Gastroesophageal sphincter (tissue), 4 donors: ENCODE measurements at places on chromosomes 3 and 15.

DNA sequence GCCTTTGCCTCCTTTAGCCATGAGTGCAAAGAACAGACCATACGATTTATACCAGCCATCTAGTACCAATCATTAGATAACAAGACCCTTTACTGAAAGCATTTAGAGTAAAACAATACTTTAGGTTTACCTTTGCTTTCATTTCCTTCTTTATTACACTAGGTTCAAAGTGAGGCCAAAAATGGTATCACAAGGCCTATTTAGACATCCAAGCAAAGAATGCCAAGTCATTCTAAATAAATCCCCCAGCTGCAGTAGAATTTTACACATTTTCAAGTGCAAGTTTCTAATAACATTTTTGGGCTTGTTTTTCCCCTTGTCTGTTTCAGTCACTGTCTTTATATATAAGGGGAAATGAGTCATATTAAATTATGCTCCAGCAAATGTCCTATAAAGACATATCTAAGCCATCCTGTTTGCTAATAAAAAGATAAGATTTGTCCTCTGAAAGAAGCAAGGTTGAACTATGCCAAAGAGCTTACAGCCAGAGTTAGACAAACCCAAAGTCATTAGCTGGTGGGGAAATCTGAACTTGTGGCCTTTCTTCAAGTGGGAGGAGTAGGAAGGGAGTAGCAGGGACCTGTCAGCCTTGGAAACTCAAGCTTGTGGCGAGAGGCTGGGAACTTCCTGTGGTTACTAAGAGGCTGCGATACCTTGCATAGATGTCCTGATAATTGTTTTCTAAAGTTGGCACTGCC lies 232.7 kb downstream of the MECOM start:
- ATAC-seq: no peak

GRCh38 chr3:156321945-156322344 lies 201.6 kb downstream of the KCNAB1 start:
- ATAC-seq: no peak

DNA sequence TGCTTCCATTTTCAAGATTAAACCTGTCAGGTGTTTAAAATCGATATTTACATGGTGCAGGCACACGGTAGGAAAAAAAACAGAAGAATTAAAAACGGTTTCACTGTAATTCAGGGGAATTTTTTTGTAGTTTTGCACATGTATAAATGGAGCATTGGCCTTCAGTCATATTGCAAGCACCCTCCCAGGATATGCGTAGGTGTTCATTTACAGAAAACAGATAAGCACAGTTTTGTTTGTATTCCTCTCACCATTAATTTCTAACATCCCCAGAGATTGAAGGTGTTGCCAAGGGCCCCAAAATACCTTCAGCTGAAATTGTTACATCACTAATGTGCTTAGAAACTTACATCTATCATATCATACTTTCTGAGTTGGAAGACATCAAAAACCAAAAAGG lies 427.1 kb upstream of the NR2F2 start:
- ATAC-seq: no peak

DNA sequence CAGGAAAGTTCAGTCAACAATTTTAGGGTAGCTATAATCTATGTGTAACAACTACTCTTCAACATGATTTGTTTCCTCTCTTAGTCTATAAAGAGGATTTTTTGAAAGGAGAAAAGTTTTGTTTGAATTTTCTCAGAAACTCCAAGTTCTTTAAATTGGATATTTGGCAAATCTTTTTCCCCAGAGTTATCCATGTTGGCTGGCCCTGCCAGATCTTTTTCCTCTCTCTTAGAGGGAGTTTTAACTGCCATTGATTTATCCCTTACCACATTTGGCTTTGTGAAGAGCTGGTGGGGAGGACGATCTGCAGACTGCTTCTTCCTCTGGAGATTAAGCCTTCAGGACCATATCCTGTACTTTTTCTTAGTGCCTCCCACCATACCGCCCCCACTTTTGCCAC lies 64.9 kb upstream of the ROPN1 start:
- ATAC-seq: no peak

DNA sequence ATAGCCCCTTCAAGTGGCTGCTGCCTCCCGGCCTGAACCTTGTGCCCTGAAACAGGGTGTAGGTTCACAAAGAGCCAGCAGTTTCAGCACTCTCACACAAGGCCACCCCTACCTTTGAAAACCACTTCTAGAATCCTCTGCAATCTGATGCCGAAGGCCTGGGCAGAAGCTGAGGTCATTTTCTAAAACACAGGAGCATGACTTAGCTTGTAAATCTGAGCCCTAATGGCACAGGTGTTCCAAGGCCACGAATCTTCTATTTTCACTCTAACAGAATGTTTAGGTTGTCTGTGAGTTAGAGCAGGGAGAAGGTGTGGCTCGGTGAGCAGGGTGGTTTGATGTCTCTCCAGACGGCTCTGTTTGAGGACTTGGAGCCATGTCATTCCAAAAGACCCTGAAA lies 62.3 kb downstream of the SYNM start:
- ATAC-seq: no peak

DNA sequence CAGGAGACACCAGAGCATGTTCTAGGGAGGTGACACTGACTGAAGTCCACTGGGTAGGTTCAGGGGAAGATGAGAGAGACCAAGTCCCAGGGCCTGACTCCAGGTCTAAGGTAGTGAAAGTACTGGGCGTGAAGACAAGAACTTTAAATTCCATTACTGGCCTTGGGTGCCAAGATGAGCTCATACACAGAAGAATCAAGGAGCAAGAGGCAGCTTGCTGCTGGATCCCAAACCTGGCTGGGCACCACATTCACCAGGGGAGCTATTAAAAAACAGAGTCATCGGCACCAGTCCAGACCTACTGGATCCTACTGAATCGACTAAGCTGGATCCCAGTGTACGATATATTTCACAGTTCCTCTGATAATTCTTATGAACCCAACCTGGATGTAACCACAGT lies 42.1 kb upstream of the ATG7 start:
- no peak for ATAC-seq

GRCh38 chr3:185595526-185595925 lies 9.4 kb downstream of the SENP2 start:
- ATAC-seq: no peak

- ATAC-seq: no peak
Measured at GRCh38 chr3:105956306-105956705, 87.5 kb upstream of the CBLB start.

DNA sequence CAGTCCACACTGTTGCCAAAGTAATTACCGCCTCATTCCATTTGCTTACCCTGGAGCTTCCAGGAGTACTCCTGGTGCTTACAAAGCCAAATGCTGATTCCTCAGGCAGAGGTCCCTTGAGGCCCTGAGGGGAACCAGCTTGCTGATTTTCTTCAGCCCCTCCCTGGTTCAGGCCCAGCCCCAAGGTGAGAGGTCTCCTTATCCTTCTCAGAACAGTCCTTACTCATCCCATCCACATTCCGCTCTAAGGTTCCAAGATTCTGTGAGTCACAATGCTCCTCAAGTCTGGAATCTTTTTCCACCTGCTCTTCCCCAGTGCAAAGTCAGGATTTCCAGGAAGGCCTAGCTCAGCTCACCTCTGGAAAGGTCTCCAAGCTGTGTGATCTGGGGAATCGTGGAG lies 1.8 kb upstream of the ATP10A start:
- ATAC-seq: no peak

- ATAC-seq: peak; percentile 32
Measured at GRCh38 chr3:30354513-30354912, 251.9 kb upstream of the TGFBR2 start.

GRCh38 chr3:68817243-68817642 lies 115.1 kb downstream of the TAFA4 start:
- no peak for ATAC-seq
